Naive thymus-derived CD8-positive, alpha-beta T cell (primary cell): ENCODE measurements at places on chromosomes 5 and 9.

DNA sequence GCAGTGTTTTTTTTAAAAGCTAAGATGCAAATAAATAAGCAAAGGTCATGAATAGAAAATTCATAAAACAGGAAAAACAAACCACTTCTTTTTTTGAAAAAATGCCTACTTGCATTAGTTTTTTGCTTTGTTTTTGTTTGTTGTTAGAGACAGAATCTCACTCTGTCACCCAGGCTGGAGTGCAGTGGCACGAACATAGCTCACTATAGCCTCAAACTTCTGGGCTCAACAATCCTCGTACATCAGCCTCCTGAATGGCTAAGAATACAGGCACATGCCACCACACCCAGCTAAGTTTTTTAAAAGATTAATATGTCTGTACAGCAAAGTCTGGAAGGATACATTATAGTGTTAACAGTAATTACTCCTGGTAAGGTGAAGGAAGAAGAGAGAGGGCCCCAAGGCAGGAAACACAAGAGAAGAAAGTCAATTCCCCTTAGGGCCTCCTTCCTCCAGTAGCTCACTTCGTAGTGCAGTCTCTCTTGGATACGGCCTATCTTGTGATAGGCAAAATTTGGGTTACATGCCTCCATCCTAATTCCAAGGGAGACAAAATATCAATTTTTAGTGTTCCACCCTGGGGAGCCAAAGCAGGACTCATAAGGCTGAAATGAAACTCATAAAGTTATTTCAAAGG, 15.3 kb downstream of the FAM169A start:
- peak overlapping the region; percentile 37 for H3K4me3 ChIP-seq
- H3K27me3 ChIP-seq: no peaks in the 10 kb centered on the region
- peaks cover 4% of the 10 kb centered on the region for H3K36me3 ChIP-seq
- peaks cover 67% of the 10 kb centered on the region for H3K4me1 ChIP-seq
- H3K27ac ChIP-seq: peak overlapping the region; percentile 64
- DNase-seq: no peak

- DNase-seq: no peak
- no peak overlapping the region for H3K27ac ChIP-seq
- H3K36me3 ChIP-seq: no peaks in the 10 kb centered on the region
Measured at GRCh38 chr5:87198010-87198409, 69.7 kb upstream of the RASA1 start.

DNA sequence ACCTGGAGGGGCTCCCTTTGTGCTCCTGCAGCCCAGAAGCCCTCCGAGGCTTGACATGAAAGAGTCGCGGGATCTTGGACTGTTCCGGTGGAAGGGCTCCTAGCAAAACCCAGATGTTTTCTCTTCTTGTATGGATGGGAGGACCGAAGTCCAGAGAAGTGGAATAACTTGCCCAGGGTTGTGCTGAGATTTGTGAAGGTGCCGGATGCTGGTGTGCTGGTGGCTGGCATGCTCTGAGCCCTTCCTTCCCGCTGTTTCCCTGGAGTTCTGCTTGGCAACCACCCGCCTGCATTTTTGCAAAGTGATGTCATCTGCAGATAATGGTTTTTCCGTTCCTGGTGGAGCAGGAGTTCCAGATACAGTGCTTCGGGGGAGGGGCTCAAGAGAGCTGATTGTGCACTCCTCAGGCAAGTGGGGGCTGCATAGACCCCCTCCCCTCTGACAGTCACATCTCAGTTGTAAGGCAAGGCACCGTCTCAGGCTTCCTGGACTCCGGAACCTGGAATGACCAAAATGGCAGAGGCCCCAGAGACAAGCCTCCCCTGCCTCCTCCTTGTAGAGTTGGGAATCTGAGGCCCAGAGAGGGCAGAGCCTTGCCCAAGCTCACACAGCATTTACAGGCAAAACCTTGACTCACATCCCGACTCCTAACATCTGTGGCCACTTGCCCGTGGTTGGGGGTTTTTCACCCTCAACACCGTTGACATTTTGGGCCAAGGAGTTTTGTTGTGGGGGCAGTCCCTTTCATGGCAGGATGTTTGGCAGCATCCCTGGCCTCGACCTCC, 157.0 kb downstream of the RGS3 start:
- DNase-seq: no peak
- H3K4me3 ChIP-seq: no peak overlapping the region
- no peak overlapping the region for H3K27ac ChIP-seq
- H3K27me3 ChIP-seq: peaks cover 2% of the 10 kb centered on the region
- no peaks in the 10 kb centered on the region for H3K36me3 ChIP-seq
- H3K4me1 ChIP-seq: peaks cover 6% of the 10 kb centered on the region

DNA sequence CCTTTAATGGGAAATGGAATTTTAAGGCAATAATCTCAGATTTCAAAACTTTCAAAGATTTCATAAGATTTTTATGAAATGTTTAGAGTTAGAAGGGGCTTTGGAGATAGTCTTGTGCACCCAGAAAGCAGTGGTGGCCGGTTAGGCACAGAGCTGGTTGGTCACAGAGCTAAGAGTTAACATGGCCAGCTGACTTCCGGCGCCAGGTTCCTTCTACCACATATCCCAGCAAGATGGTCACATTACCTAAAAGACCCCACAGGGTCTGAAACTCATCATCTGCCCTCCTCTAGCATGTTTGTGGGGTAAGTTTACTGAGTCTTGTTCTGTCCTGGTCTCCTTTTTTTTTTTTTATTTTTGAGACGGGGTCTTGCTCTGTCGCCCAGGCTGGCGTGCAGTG, 19.3 kb downstream of the QRFP start:
- H3K27ac ChIP-seq: no peak overlapping the region
- DNase-seq: no peak
- no peak overlapping the region for H3K4me3 ChIP-seq
- no peaks in the 10 kb centered on the region for H3K4me1 ChIP-seq
- H3K36me3 ChIP-seq: peaks cover 93% of the 10 kb centered on the region

DNA sequence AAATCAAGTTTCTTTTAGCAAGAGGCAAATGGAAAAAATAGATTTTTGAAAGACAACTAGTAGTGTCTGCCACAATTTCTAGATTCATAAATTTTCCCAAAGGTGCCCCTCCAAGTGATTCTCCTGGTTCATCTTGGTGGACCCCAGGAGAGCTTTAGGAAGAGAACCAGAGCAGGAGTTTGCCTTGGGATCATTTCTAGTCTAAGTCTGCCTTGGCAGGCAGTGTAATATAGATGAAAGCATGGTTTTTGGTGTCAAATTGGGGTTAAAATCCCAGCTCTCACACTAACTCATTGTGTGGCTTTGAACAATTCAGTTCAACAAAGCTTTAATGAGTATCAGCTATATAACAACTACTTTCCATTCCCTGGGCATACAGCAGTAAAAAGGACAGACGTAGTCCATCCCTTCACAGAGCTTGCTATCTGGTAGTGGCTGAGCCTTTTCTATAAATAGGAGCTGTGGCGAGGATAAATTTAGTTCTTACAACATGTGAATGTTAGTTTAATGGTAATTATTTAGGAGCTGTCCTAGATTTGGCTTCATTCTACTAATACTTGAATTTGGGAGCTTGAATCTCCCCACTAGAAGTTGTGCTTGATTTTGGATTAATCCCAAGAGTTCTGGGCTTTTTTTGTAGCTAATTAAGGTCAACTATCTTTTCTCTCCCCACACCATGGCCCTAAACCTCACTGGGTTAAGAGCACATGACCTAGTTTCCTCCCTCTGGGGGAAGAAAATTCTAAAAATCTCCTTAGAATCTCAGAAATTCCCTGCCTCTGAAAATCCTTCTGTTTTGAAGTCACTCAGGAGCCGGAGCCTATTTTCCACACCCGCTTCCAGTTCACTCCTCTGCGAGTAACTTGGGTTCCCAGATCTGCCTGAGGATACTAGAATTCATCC, 197.8 kb downstream of the PCSK1 start:
- H3K27ac ChIP-seq: no peak overlapping the region
- H3K27me3 ChIP-seq: peaks cover 6% of the 10 kb centered on the region
- no peak for DNase-seq
- H3K36me3 ChIP-seq: no peaks in the 10 kb centered on the region
- H3K4me3 ChIP-seq: no peak overlapping the region

GRCh38 chr9:6917162-6917561, 159.4 kb downstream of the KDM4C start:
- peaks cover 31% of the 10 kb centered on the region for H3K4me1 ChIP-seq
- H3K4me3 ChIP-seq: no peak overlapping the region

DNA sequence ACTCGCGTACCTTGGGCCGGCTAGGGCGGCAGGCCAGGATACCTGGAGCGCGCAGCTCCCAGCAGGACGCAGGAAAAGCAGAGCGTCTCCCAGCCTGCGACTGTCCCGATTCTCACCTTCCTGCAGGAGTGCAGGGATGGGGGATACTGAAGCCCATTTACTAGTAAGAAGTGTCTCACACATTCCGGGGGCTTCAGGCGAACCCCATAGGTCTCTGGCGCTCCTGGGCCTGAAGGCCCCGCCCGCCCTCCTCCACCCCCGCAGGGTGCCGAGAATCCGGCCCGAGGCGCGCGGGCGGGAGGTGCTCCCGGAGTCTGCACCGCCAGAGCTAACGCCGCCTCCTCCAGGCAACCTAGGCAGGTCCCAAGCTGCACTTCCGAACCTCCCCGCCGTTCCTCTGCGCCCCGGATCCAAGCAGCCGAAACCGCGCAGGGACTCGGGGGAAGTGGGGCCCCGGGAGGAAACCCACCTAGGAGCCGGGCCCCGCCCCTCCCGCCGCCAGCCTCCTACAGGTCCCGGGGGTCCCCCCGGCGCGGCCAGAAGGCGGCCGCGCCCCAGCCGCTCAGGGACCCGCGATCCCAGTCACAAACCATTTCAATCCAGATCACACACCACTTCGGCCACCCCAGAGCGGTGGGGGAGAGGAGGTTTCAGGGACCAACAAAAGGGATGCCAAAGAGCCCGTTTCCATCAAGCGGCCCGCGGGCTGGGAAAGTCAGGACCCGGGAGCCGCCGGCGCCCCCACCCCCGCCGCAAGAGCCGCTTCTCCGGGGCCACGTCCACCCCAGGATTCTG, 1.2 kb downstream of the ROR2 start:
- peaks cover 9% of the 10 kb centered on the region for H3K36me3 ChIP-seq
- no peak overlapping the region for H3K27ac ChIP-seq
- peaks cover 6% of the 10 kb centered on the region for H3K4me1 ChIP-seq
- no peak for DNase-seq
- no peak overlapping the region for H3K4me3 ChIP-seq

GRCh38 chr9:91116711-91117110, 245.0 kb downstream of the AUH start:
- H3K27ac ChIP-seq: no peak overlapping the region
- peaks cover 7% of the 10 kb centered on the region for H3K27me3 ChIP-seq
- no peaks in the 10 kb centered on the region for H3K36me3 ChIP-seq
- no peaks in the 10 kb centered on the region for H3K4me1 ChIP-seq

DNA sequence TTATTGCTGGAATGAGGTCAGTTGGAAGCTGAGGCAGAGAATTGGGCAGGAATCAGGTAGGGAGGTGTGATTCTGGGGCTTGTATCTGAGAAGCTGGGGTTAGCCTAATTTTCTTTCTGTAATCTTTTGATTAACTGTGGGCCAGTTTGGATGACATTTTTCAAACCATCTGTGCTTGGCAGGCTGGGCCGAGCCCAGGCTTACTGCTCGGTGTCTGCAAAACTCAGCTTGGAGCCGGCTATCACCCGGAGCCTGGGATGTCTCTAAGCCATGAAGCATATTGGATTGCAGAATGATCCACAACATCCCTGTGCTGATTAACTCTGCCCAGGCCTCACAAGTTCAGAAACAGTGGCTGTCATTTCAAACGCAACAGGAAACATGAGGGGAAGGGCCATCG, 26.5 kb downstream of the KCNMB1 start:
- H3K4me3 ChIP-seq: no peak overlapping the region
- no peaks in the 10 kb centered on the region for H3K36me3 ChIP-seq
- H3K27me3 ChIP-seq: no peaks in the 10 kb centered on the region
- peaks cover 6% of the 10 kb centered on the region for H3K4me1 ChIP-seq

GRCh38 chr9:132752877-132753592, 82.8 kb downstream of the GTF3C4 start:
- H3K4me3 ChIP-seq: no peak overlapping the region
- H3K27ac ChIP-seq: no peak overlapping the region
- no peaks in the 10 kb centered on the region for H3K4me1 ChIP-seq
- H3K27me3 ChIP-seq: peaks cover 9% of the 10 kb centered on the region

- H3K4me3 ChIP-seq: no peak overlapping the region
- H3K36me3 ChIP-seq: peaks cover 2% of the 10 kb centered on the region
- H3K27me3 ChIP-seq: peaks cover 11% of the 10 kb centered on the region
- H3K4me1 ChIP-seq: no peaks in the 10 kb centered on the region
- no peak overlapping the region for H3K27ac ChIP-seq
Measured at GRCh38 chr5:127922603-127923002, 161.0 kb upstream of the SLC12A2 start.

DNA sequence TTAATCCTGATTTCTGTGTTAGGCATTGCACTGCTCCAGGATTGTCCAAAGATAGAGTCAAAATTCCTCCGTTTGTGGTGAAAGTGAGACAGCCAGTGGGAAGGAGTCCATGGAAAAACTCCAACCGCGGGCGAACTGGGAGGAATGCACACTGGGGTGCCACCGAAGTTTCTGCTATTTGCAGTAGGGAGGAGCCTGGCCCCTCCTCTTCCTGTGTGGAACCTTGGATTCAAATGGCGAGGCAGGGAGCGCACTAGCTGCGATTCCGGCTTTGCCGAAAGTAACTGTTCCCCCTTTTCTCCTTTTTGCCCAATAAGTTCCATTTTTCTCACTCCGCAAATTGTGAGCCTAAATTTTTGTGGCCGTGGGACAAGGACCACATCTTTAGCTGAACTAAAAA, 9.3 kb downstream of the BAAT start:
- H3K27me3 ChIP-seq: peaks cover 16% of the 10 kb centered on the region
- no peak overlapping the region for H3K27ac ChIP-seq
- H3K36me3 ChIP-seq: peaks cover 9% of the 10 kb centered on the region
- H3K4me1 ChIP-seq: no peaks in the 10 kb centered on the region
- DNase-seq: no peak

- H3K27me3 ChIP-seq: peaks cover 9% of the 10 kb centered on the region
- H3K27ac ChIP-seq: no peak overlapping the region
- no peak overlapping the region for H3K4me3 ChIP-seq
Measured at GRCh38 chr9:89951675-89952074, 346.9 kb downstream of the GADD45G start.

GRCh38 chr5:69105996-69106906, 12.4 kb downstream of the SLC30A5 start:
- H3K36me3 ChIP-seq: peaks cover 86% of the 10 kb centered on the region
- no peaks in the 10 kb centered on the region for H3K27me3 ChIP-seq
- no peak for DNase-seq

DNA sequence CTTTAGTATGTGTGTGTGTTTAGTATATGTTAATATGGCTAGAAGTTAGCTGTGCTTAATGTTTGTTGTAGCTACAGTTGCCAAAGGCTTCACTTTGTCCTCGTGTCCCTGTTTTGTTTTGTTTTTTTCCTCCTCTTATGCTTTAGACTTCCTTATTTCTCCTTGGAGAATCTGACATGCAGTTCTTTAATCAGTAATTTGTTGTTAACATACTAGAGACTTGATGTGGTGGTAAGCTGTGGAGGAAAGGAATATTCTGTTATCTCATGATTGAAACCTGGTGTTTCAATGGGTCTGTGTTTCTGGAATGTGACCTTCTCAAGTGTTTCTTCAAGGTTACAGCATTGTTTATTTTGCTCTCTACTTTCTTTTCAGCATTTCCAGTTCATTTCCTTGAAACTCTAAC, 515.6 kb upstream of the ST8SIA4 start:
- no peaks in the 10 kb centered on the region for H3K36me3 ChIP-seq
- no peak overlapping the region for H3K27ac ChIP-seq
- no peak overlapping the region for H3K4me3 ChIP-seq
- no peak for DNase-seq
- H3K4me1 ChIP-seq: no peaks in the 10 kb centered on the region
